D341Med (cell line): ENCODE measurements at places on chromosomes 3 and 15.

GRCh38 chr15:68378595-68378994 is 53.4 kb downstream of the ITGA11 start:
- DNase-seq = no peak

GRCh38 chr3:126468028-126468891 is 7.4 kb downstream of the ZXDC start:
- no peak for DNase-seq

DNA sequence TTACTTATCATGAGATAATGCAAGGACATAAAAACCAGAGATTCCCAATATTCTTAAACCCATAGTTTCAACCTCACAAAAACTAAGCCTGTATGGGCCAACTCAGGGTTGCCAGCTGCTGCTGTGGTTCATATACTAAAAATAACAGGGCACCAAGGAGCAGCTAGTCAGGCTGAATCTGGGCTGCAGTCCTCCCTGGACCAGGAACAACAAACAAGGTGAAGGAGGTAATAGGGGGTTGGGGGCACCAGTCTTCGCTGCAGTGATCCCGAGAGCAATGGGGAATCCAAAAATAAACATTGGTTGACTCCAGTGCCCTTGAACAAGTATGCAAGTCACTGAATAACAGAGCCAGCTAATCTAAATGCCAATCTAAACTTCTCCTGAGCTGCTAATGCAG is 108.9 kb downstream of the MECOM start:
- no peak for DNase-seq

DNA sequence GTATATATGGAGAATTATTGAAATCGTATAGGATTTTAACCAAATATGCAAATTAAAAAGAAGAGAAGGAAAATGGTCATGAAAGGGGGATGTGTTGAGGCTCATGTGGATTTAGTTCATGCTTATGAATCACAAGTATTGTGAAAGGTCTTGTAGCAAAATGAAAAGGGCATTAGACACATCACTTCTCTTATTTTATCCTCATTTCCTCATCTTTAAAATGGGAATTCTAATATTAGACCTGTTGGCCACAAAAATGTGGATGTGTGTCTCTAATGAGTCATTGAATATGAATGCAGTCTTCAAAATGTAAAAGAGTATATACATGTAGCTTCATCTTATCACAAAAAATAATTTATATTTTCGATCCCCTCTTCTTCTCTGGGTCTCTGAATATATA is 14.9 kb upstream of the ALCAM start:
- no peak for DNase-seq

GRCh38 chr3:183189641-183190040 is 27.1 kb upstream of the LAMP3 start:
- DNase-seq = no peak

GRCh38 chr15:85582131-85583079 is 202.0 kb downstream of the AKAP13 start:
- peak; percentile 48 for DNase-seq

- DNase-seq = peak; percentile 50
Observed at GRCh38 chr3:158434412-158435038, 136.5 kb upstream of the MLF1 start.

DNA sequence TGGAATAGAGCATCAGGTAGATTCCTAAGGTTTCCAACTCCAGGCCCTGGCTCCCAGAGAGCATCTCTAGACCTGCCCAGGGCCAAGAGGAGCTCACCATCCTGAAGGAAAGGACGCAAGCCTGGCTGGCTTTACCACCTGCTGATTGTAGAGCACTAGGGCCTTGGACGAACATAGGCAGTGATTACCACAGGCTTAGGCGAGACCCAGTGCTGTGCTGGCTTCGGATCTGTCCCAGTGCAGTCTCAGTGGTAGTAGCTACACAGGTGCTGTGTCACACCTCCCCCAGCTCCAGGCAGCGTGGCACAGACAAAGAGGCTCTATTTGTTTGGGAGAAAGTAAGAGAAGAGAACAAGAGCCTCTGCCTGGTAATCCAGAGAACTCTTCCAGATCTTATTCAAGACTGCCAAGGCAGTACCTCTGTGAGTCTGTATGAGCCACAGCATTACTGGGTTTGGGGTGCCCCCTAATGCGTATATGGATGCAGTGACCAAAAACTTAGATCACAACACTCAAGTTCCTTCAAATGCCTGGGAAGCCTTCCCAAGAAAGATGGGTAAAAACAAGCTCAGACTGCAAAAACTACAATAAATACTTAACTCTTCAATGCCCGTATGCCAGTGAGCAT is 25.4 kb downstream of the ISG20 start:
- DNase-seq = peak; percentile 3

DNA sequence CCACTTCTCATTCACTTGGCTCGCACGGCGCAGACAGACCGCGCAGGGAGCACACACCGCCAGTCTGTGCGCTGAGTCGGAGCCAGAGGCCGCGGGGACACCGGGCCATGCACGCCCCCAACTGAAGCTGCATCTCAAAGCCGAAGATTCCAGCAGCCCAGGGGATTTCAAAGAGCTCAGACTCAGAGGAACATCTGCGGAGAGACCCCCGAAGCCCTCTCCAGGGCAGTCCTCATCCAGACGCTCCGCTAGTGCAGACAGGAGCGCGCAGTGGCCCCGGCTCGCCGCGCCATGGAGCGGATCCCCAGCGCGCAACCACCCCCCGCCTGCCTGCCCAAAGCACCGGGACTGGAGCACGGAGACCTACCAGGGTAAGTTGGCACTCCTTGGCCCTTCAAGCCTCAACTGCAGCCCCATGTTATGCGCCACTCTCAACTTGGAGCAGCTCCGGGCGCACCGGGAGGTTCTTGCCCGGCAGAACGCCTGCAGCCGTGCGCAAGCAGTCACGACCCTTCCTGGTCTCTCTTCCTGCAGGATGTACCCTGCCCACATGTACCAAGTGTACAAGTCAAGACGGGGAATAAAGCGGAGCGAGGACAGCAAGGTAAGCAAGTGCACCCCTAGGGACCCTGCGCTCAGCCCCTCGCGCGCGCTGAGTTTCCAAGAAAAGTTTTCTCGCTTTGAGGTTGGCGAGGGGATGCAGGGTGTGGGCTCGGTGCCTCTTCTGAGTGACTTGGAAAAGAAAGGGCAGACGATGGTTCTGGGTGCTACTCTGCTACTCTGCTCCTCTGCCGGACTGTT is at the start of gene BHLHE40:
Gene BHLHE40, plus strand, starts transcription at position 10 of the 801 bp plus-strand sequence. Its CDS starts 282 bp downstream, at position 292.
- peak; percentile 69 for DNase-seq

DNA sequence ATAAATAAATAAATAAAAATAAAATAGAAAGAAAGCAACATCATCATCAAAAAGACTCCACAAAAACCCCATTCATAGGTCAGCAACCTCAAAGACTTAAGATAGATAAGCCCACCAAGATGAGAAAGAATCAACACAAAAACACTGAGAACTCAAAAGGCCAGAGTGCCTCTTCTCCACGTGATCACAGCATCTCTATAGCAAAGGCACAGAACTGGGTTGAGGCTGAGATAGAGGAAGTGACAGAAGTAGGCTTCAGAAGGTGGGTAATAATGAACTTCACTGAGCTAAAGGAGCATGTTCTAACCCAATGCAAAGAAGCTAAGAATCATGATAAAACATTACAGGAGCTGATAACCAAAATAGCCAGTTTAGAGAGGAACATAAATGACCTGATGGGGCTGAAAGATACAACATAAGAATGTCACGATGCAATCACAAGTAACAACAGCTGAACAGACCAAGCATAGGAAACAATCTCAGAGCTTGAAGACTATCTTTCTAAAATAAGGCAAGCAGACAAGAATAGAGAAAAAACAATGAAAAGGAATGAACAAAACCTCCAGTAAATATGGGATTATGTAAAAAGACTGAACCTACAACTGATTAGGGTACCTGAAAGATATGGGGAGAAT is 26.4 kb downstream of the GNB5 start:
- no peak for DNase-seq

- DNase-seq = no peak
Observed at GRCh38 chr3:81199587-81199986, 561.9 kb downstream of the GBE1 start.

GRCh38 chr15:72136170-72137051 is 18.2 kb downstream of the SENP8 start:
- no peak for DNase-seq

DNA sequence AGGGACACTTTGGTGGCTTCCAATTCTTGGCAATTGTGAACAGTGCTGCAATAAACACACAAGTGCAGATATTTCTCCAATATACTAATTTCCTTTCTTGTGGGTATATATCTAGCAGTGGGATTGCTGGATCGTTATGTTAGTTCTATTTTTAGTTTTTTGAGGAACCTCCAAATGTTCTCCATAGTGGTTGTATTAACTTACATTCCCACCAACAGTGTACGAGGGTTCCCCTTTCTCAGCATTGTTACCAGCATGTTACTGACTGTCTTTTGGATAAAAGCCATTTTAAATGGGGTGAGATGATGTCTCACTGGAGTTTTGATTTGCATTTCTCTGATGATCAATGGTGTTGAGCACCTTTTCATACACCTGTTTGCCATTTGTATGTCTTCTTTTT is 92.8 kb downstream of the DAPK2 start:
- DNase-seq = no peak

GRCh38 chr3:172530101-172530561 is 6.9 kb upstream of the TNFSF10 start:
- no peak for DNase-seq

DNA sequence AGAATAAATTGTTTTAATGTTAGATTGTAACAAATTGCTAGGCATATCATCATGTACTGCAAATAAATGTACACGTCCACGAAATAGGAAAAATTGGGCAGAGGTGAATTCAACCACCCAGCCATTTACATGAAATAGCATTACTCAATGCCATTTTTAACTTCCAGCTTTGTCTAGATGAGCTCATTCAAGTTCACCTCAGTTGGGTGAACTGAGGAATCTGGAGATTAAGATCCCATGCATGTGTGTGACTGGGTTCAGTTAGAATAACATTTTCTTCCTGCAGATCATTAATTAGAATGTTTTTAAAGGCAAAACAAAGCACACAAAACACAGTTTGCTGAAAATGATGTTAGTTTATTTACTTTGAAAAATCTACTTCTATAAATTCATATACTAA is 767.8 kb upstream of the GOLIM4 start:
- DNase-seq = no peak

- no peak for DNase-seq
Observed at GRCh38 chr15:63212050-63213004, 22.9 kb downstream of the RAB8B start.

DNA sequence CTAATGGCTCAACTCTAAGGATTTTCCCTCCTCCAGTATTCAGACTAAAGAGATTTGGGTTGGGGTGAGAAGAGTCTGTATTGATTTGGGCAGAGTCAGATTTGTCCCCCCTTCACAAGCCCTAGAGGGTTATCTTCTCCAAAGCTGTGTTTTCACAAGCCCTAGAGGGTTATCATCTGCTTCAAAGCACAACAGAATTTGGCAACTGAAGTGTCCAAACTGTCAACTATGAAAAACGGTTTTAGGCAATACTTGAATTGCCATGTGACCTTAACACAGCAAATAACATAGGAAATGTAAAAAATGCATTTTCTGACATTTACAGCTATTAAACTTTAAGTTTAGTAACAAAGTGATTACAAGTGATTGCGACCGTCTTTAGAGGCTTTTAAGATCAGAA is 119.9 kb downstream of the IMPG2 start:
- DNase-seq = no peak

DNA sequence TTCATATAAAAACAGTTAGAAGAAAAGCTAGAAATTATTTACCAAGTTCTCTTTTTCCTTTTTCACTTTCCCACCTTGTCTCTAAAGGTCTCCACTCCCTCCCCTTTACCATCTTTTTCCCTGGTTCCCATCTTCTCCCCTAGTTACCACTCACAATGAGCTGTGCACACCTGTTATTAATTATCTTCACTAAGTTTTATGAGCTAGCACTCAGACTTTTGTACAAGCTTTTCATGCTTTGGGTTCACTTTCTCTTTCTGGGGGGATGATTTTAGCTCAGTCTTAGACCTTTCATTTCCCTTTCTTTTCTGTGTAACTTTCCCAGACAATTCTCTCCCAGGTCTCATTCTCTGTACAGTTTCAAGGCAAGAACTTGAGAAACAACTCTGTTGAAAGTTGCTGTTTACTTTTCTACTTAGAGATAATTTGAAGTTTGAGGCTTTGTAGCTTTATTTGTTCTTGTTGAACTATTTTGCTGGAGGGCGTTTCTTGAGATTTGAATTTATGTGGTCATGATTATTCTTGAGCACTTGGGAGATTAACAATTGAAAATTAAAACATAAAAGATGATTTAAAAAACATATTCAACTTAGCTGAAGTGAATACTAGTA is 24.0 kb upstream of the AADAC start:
- no peak for DNase-seq

DNA sequence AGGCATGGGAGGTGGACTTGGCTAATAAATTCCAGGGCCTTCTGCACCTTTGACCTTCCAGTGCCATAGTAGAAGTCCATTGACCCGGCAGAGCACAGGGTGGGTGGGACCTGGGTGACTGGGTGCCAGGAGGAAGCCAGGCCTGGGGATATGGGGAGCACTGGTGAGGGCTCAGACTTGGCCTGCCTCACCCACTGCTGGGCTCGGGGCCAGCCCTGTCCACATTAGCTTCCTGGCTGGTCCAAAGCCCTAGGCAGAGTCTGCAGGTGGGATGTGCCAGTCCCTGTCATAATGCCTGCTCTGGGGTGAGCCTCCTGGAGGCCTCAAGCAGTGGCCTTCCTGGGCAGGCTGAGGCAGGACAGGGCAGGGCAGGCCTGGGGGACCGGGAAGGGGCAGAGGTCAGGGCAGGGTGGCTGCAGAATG is 38.1 kb upstream of the CHRNB4 start:
- DNase-seq = no peak

- DNase-seq = no peak
Observed at GRCh38 chr15:68192117-68192516, 13.0 kb downstream of the CALML4 start.

- no peak for DNase-seq
Observed at GRCh38 chr3:128040660-128041059, 11.6 kb upstream of the SEC61A1 start.

DNA sequence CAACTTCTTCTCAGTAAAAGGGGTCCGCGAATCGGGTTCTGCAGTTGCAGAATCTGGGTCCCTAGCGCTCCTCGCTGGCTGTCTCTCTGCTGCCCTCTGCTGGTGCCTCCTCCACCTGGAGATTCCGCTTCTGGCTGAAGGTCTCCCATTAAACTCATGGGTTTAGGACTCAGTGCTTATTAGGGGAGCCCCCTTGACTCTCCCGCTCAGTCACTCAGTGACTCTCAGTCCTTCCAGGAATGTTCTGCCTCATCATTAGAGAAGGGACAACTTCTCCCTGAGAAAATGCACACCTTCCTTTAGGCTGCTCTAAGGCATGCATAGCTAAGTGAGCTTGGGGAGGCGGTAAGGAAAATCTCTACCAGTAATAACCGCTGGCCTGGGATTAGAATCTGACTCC is 7.1 kb downstream of the CPN2 start:
- peak; percentile 88 for DNase-seq

DNA sequence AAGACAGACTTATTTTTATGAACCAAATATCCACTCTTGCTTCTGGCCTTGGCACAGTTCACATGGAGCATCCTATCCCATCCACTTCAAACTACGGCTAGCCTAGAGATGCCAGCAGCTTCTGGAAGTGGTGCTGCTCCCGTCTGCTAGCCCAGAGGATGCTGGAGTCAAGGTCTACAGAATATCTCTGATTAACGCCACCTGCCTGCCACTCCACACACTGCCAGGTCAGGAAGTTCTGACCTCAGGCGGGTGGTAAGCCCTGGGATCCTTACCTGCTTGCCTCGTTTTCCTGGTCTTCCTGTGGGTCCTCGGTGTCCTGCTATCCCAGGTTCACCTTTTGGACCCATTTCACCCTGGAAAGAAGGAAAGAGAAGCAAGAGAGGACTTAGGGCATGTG is 42.9 kb downstream of the EAF1 start:
- no peak for DNase-seq

- DNase-seq = no peak
Observed at GRCh38 chr3:77053795-77054194, 13.9 kb downstream of the ROBO2 start.
